ENCODE measurements at places on chromosomes 13 and 19. TPM values are rescaled to one million over a fixed set of nuclear protein-coding genes. Genes with fewer than 3 reads are reported as not detected.

SIGLECL1 gene
- total RNA-seq = not detected

FRY gene
- 112 TPM for total RNA-seq

DNA sequence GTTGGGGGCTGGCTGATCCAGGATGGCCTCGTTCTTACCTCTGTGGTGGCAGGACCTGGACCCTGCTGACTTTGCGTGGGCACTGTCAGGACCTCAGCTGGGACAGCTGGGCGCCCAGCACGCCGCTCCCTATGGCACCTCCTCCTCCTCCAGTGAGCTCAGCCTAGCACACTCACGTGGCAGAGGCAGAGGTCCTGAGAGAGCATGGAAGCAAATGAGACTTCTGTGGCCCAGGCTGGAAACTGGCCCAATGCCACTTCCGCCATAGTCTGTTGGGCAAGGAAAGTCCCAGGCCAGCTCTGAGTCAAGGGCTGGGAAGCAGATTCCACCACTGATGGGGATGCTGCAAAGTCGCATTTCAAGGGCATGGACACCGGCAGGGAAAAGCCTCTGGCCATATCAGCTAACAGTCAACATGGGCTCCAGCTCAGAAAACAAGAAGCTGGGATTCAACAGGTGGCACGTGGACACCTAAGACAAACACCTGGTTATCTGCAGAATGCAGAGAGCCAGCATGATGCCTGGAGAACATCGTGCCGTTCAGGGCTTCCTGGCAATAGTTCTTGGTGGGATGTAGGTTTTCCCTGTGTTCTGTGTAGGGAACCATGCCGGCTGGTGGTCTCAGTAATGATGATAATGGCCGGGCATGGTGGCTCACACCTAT lies 16.7 kb downstream of the MYBPC2 start:
- DNase-seq = no peak

DNA sequence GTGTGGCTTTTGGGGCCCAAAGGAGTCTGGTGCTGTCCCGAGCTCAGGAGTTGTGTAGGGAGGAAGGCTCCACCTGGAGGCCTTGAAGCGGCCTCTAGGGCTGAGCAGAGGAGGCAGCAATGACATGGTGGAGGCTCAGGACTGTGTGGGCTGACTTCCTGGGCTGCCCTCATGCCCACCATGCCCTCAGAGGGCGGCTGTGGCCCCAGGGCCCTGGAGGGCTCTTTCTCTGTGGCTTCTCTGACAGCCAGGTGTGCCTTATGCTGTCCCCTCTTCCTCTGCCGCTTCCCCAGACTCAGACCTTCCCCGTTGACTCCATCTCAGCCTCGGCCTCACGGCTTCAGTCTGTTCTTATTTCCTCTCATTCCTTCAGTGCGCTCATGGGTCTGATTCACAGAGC lies 35.5 kb upstream of the ANKRD10 start:
- DNase-seq = no peak

DNA sequence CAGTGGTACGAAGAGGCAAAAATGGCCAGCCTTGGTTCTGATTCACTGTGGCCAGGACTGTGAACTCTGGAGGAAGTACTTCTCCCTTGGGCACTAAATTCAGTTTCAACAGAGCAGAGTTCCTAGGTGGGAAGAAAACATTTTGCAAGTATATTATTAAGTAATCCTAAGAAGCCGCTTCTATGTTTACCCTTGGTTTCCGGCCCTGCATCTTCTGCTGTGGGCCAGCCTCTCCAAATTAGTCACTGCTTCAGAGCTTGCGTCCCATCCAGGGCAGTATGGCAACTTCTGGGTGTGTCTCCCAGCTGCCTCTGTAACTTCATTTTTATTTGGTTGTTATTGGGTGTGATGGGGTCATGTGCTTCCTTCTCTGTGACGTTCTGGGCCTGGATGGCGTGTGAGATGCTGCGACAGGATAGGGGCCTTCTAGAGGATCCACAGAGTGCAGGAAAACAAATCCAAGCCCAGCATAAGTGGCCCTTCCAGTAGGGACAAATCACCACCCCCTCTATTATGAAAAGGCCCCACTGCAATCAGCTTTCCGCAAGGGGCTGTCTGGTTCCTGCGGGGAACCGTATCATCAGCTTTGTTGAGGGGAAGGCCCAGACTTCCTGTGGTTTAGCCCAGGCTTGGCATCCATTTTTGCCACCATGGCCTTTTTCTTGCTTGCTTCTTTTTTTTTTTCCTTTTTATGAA lies 55.1 kb upstream of the C1QTNF9 start:
- DNase-seq = no peak

GRCh38 chr13:102792396-102792795 lies 6.4 kb downstream of the POGLUT2 start:
- no peak for DNase-seq

All from mucosa of gallbladder (tissue), 1 donor.